Suppressor macrophage treated with lipopolysaccharide for 4 hours (primary cell): ENCODE measurements at places on chromosomes 3 and 15.

DNA sequence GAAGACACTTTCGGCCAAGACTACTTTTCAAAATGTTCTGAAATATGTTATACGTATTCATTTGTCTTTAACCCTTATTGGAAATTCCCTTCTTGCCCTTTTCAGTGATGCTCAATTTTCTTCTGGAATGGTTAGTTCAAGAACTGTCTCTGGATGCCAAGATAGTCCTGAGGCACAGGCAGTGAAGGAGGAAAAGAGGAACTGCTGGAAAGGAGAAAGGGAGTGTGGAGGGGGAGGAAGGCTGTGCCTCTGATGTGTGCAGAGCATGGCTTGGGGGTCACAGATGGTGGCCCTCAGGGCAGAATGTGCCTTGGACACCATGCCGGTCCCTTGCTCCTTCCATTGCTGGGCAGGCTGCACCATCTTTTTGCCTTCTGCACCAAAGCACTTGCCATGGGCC is 73.7 kb downstream of the CEP63 start:
- DNase-seq = no peak

GRCh38 chr3:58084166-58084565 is 75.9 kb downstream of the FLNB start:
- DNase-seq = no peak

- peak; percentile 92 for DNase-seq
These were observed 169.8 kb upstream of the MYRIP start for GRCh38 chr3:39639344-39640236.

- no peak for DNase-seq
These were observed 17.9 kb downstream of the SLC35A5 start for GRCh38 chr3:112579697-112580096.

- DNase-seq = no peak
These were observed 51.8 kb upstream of the ZDHHC23 start for GRCh38 chr3:113895964-113896363.

DNA sequence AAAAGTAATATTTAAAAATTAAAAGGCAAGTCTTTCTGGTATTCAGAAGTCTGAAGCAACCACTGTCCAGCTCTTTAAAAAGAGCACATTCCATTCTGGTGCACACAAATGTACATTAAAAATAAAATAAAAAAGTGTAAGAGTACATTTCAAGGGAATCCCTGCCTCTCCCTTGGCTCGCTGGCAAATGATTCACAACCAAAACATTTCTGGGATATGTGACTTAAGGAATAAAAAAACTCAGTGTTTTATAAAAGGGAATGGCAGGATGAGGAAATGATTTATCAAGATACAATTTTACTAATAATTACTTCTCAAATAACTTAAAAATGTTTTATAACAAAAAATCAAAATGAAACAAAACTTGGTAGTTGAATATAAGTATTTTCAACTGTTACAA is 23.8 kb upstream of the ANXA2 start:
- DNase-seq = no peak

DNA sequence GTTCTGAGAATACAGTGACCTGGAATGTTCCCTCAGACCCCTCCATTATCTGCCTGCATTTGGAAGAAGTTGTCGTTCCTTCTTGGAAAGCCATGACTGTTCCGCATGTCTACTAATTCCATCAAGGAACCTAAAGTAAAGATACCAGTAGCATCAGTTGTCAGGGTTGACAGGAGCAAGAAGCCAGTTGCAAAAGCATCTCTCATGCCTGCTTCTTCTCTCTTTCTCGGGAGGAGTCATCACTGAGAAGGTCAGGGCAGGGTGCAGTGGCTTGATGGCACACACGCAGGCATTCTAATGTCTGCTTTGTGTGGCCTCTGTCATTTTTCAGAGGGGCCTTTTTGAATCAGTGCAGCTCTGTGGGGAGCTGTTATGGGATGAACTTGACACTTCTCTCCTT is 276.6 kb upstream of the TPM1 start:
- no peak for DNase-seq

- no peak for DNase-seq
These were observed 184.1 kb upstream of the LRRC3B start for GRCh38 chr3:26438325-26438940.
